ENCODE measurements at places on chromosomes 3 and 15.

DNA sequence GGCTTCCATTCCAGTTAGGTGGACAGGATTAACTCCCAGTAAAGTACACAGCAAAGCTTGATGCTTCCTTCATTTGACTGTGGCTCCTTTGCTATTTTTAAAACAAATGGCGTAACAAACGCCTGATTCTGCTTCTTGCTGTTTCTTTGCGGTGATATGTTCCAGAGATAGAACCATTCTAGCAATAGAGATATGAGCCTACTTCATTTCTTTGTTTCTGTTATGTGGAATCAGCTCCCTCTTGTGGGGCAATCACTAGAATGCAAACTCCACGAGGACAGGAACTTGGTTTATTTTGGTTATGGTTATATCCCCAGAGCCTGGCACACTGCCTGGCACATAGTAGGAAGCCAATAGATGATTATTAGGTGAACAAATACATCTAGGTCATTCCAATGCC, 122.6 kb upstream of the SLC6A11 start:
- no peak for DNase-seq

DNA sequence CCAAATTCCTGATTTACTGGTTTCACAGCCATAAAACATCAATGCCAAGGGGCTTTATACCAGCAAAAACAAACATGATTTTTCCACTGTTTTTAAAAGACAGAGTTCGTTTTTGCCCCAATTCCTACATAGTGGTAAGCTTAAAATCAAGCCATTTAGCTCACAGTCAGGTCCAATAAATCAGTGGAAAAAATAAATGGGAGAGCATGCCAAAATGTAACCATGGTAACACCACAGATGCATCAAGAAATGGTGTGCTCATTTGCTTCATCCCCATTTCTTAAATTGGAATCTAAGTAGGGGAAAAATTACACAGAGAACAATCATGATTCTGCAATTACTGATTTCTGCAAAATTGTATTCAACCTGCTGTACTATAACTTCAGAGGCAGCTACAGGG, 418.8 kb downstream of the MAGI1 start:
- no peak for DNase-seq

DNA sequence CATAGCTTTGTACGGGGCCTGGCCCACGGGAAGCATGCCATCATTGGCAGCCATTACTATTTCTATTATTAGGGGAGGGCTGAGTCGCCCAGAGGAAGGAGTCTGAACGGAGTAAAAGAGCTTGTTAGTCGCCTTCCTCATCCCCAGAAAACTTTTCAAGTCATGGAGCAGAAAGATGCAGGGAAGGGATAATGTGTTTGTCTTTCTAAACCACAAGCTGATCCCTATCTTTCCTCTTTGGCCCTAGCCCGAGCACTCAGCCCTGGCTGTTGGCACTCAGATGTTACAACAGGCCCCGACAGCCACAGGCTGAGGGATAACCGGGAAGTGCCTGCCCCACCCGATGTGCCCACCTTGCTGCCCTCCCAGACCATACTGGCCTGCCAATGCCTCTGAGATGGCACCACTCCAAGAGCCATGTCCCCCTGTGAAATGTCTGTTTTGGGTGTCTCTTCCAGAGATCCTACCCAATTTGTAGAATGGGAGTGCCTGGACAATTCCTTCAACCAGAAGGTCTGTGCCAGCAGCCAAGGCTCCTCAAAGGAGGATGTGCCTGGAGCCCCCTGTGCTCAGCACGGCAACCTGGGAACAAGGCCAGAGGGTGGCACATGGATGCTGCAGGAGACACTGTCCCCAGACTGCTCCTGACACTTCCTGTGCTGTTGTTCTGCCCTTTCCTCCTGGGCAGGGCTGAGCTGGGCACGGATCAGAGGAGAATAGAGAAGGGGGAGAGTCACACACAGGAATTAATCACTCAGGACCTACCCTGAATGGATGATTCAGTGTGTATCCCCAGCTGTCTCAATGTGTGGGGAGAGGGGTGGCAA, 10.8 kb downstream of the PAK6 start:
- peak; percentile 81 for DNase-seq

DNA sequence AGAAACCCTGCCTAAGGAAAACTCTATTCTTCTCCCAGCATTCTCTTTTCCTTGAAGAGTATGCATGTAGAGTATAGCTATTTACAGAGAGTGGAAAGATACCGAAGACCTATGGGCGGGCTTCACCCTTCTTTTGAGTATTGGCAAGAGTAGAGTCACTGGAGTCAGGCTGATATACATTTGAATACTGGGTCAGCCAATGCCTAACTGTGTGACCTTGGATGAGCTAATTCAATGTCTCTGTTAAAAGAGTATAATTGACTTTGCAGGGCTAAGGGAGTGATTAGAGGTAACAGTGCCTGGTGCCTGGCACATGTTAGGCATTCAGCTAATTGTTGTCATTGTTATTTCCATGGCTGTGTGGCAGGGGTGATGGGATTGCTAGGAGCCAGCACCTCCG, 75.6 kb downstream of the TUSC7 start:
- DNase-seq = no peak

DNA sequence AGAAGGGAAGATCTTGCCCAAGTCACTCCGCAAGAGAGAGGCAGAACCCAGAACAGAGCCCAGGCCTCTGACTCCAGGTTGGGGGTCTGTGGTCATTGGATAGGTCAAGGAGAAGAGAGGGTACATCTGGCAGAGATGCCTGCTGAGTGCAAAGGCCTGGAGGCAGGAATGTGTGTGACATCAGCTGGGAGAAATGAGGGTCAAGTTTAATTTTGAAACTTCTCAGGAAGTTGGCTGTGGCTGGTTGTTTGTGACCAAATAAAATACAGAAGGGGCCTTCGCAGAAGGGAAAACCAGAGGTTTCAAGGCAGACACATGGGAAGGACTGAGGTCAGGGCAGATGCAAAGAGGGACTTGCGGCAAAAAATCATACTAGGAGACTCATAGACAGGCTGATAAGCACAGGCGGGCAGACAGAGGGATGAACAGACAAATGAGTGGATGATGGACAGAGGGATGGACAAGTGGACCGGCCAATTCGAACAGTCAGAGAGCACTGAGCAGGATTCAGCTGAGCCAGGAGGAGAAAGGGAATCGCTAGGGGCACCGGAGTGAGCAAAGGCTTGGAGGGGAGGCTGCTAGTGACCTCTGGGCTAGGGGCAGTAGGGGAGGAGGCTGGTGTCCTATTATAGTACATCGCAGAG, 28.8 kb upstream of the CACNA2D2 start:
- DNase-seq = no peak

- DNase-seq = no peak
Measured at GRCh38 chr15:89303986-89304385, 30.6 kb downstream of the POLG start.
